ENCODE measurements at places on chromosomes 11 and 22.

DNA sequence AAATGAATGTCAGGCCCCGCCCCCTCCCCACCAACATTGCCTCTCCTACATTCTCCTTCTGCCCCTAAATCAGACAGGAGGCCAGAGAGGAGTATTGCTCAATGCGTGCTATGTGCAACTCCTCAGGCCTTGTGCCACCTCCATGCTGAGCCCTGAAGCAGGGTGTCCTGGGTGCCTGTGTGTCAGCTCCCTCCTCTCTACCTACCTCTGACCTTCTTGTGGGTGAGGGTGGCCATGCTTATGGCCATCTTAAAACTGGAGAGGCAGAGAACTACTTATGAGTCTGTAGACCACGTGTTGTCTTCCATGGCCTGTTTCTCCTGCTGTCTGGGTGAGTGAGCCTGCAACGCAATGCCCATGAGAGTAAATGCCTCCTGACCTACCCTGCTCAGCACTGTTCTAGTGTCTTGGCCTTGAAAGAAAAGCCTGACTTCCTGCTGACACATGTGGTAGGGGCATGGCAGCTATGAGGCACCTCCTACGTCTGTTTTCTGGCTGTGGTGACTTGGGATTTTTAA lies 10.5 kb downstream of the MCAM start:
- no peak for DNase-seq

DNA sequence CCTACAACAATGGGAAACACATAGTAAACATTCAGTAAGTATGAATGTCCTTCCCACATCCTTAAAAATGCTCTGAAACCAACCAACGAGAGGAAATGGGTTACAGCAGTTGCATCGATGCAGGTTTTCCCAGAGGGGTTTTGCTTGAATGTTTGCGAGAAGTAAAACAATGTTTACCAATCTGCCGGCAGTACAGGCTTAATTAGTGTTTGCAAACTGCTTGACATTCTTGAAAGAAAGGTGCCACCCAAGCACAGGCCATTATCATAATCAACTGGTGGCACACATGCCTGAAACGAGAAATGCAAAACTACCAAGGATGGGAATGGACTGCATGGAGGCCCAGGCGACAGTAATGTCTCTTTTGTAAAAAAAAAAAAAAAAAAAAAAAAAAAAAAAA lies 27.1 kb upstream of the OPCML start:
- no peak for DNase-seq

DNA sequence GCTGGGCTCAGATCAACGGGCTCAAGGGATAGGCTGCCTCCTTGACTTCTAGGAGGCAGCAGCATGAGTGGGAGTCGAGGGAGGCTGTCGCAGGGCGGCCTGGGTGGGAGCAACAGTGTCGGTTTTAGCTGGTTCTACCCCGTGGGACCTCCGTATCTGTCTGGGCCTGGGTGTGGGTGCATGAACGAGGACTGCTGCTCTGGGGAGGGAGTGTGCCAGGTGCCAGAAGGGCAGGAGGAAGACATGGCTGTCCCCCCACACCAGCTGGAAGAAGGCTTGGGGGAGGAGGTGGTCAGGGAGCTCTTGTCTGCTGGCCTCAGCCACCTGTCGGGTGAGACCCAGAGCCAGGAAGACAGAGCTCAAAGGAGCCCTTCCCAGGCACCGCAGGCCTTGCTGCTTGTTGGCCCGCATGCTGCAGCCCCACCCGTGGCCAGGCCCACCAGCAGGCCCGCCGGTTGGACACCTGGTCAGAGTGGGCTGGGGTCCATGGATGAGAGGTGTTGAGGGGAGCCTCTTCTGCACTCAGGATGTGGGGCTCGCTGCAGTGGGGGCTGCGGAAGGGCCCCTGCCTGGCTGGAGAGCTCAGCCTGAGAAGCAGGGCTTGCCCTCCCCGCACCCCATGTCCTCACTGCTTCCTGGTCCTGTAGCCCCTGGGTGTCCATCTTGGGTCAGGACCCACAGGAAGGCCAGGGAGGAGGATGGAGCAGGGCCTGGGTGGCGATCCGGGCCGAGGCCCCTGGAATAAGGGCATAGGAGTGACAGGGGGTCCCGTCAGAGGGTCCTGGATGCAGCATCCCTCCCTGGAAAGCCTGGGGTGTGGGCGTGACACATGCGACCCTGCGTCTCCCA lies 3.4 kb downstream of the CEND1 start:
- DNase-seq, result no peak

DNA sequence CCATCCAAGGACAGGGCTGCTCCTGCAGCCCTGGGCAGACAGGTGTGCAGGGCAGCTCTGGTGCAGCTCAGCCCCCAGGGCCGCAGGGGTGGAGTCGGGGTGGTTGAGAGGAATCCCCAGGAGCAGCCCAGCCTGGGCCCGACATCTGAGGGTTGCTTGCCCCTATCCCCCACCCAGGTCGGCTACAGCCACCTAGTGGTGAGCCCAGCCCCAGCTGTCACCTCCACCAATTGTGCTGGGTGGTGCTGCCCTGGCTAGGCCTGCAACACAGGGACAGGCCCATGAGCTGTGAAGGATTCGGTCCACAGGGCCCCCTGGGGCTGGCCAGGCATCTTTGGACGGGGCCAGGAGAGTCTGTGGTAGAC lies 29.6 kb downstream of the RTN4R start:
- DNase-seq, result peak; percentile 29

DNA sequence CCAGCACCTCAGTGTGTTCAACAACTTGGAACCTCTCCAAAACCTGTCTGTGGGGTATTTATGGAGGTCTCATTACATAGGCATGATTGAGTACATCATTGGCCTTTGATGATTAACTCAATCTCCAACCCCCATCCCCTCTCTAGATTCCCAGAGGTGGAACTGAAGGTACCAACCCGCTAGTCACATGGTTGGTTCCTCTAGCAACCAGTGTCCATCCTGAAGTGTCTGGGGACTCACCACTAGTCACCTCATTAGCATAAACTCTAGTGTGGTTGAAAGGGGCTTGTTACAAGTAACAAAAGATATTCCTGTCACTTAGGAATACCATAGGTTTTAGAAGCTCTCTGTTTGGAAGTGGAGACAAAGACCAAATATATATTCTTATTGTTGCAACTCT lies 40.3 kb downstream of the SIK2 start:
- no peak for DNase-seq

- no peak for DNase-seq
Measured at GRCh38 chr11:130513132-130513531, 64.7 kb downstream of the ADAMTS15 start.

DNA sequence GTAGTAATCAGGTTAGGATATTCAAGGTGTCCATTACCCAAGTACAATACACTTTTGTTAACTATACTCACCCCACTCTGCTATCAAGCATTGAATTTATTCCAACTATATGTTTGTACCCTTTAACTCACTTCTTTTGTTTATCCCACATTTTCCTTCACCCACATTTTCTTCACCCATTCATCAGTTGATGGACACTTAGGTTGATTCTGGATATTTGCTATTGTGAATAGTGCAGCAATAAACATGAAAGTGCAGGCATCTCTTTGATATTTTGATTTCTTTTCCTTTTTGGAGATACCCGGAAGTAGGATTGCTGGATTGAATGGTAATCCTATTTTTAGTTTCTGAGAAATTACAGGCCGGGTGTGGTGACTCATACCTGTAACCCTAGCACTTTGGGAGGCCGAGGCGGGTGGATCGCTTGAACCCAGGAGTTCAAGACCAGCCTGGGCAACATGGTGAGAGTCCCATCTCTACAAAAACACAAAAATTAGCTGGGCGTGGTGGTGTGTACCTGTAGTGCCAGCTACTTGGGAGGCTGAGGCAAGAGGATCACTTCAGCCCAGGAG lies 6.5 kb downstream of the TMEM25 start:
- DNase-seq, result no peak

GRCh38 chr11:16876053-16876752 lies 137.8 kb downstream of the C11orf58 start:
- no peak for DNase-seq

DNA sequence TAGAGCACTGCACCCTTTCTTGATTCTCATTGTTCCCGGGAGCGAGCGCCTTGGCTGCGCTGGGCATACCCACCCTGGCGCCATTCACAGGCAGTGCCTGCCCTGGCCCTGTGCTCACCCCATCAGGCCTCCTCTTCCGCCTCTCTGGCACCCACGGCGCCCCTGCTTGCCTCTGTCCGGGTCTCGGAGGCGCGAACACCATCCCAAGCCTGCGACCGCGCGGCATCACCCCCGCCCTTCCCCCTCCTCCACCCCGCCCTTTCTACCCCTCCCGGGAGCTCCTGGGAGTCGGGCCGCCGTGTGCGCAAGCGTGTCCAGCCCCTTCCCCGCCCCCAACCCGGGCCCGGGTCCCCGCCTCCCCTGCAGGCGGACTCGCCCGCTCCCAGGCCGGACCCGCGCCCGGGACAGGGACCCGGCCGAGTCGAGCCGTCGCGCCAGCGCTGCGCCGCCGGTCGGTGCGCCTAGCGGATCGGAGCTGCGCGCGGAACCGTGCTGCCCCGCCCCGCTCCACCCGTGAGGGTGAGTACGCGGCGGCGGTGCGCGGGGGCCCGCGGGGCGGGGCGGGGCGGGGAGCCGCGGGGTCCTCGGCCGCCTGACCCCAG lies at the start of gene ST3GAL4:
Gene ST3GAL4, plus strand, starts transcription at position 363 of the 602 bp plus-strand sequence. CDS start 50,470 bp downstream, outside the sequence.
- peak; percentile 47 for DNase-seq

GRCh38 chr11:1652026-1652425 lies 22.5 kb downstream of the KRTAP5-5 start:
- DNase-seq, result no peak

- no peak for DNase-seq
Measured at GRCh38 chr11:4125141-4125540, 30.5 kb downstream of the RRM1 start.

DNA sequence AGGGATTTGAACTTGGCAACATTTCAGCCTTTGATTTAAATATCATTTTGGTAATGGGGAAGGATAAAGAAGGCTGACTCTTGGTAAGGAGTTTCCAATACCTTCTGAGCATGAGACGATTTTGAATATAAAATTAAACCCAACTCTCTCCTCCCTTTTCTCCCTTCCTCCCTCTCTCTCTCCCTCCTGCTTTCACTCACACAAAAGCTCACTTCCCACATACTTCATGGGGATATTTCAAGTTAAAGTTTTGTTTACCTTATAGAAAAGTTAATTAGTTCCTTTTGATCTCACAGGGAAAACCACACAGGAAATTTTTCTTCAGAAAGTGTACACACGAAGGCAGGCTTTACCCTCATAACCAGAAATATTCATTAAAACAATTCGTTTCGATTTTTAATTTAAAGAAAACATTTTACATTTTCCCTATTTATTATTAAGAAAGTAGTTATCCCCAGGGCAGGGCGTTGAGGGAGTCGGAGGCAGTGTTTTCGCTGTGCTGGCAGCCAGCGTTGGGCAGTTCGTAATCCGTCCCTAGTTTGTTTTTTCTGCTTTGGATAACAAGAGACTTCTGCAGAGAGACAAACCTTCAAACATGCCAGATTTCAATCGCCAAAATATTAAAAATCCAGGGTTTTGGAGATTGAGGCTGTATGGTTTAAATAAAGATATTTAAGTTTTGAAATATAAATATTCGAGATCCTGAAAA lies 25.3 kb upstream of the ALX4 start:
- no peak for DNase-seq

DNA sequence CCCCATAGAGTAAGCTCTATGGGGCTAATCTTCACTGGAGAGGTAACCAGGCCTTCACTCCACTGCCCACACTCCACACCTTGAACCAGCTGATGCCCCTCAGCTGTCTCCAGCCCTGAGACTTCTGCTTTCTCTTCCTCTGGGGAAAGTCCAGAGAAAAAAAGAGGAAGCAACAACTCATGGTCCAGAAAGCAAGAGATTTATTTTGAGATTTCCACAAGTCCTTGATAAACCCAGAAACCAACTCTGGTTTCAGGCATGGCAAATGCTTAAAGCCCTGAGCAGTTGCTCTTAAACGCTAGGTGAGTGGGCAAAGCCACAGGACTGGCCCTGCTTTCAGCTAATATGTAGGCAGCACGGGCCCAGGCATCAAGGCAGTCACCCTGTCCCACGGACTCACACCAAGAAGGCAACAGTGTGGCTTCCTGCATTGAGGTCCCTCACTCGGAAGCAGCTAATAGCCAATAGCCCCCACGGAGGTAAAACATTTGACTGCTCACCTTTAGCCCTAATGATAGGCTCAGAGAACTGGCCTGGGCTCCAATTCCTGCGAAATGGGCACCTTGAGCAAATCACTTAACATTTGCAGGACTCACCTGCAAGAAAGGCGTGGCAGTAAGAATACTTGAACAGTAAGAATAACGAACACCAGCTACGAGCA lies 4.3 kb downstream of the CYB561A3 start:
- no peak for DNase-seq

- DNase-seq, result no peak
Measured at GRCh38 chr11:749731-750130, 2.5 kb downstream of the TALDO1 start.

GRCh38 chr22:27576815-27577573 lies 224.6 kb downstream of the MN1 start:
- DNase-seq, result no peak

GRCh38 chr11:119372260-119373058 lies 9.0 kb downstream of the USP2 start:
- DNase-seq, result no peak

GRCh38 chr11:32435511-32435941 lies at the start of gene WT1:
WT1 (minus strand) TSS chr11:32435539.
- DNase-seq, result no peak

DNA sequence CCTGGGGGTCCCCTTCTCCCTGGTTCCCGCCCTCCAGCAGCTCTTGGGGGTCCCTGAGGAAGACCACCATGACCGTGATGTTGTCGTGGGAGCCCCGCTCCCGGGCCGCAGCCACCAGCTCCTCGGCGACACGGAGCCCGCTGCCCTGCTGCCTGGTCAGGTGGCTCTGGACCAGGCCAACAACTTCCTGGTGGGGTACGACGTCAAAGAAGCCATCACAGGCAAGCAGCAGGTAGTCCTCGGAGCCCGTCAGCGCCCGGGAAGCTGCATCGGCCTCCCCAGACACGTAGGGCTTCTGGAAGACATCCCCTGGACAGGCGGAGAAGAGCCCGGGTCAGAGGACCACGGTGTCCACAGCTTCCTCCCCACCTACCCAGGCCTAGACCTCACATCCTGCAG lies 29.5 kb downstream of the PPM1F start:
- no peak for DNase-seq

DNA sequence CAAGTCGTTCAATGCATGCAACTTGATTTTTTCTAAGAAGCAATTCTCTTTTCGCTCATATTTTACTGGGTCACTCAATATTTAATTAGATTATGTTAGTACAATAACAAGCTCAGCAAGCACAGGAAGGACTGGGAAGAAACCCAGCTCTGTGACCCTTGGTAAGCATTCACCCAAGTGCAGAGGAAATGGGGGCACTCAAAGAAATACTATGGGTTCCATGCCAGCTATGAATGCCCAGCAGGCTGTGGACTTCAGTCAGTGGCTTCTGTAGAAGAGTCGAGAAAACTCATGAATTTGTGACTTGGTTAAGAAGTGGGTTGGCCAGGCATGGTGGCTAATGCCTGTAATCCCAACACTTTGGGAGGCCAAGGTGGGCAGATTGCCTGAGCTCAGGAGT lies 123.6 kb downstream of the GALNT18 start:
- no peak for DNase-seq

GRCh38 chr11:11293798-11294550 lies 59.1 kb downstream of the CSNK2A3 start:
- no peak for DNase-seq

- no peak for DNase-seq
Measured at GRCh38 chr22:25908755-25909154, 166.8 kb downstream of the MYO18B start.
